ENCODE measurements at places on chromosomes 13 and 19. TPM values are rescaled to one million over a fixed set of nuclear protein-coding genes. Genes with fewer than 3 reads are reported as not detected.

CEACAM6 gene
- not detected for polyA plus RNA-seq

TMEM147 gene
- polyA plus RNA-seq = 202 TPM

PGLYRP1 gene
- polyA plus RNA-seq = not detected

PCDH17 gene
- 0.21 TPM for polyA plus RNA-seq

TSKS gene
- polyA plus RNA-seq = not detected

APC2 gene
- polyA plus RNA-seq = 1.8 TPM

TNFSF9 gene
- 9.9 TPM for polyA plus RNA-seq

KLK15 gene
- not detected for polyA plus RNA-seq

CYP2A6 gene
- not detected for polyA plus RNA-seq

- DNase-seq = no peak
Observed at GRCh38 chr13:35500144-35500543, 23.7 kb upstream of the MAB21L1 start.

DNA sequence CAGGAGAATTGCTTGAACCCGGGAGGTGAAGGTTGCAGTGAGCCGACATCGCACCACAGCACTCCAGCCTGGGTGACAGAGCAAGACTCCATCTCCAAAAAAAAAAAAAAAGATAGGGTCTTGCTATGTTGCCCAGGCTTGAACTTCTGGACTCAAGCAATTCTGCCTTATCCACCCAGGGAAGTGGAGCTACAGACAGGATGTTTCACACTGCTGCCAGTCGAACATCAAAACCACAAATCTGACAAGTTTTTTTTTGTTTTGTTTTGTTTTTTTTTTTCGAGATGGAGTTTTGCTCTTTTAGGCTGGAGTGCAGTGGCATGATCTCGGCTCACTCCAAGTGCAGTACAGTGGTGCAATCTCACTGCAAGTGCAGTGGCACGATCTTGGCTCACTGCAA, 10.8 kb downstream of the XPO4 start:
- DNase-seq = no peak

- no peak for DNase-seq
Observed at GRCh38 chr13:46341112-46341711, 45.8 kb downstream of the RUBCNL start.

DNA sequence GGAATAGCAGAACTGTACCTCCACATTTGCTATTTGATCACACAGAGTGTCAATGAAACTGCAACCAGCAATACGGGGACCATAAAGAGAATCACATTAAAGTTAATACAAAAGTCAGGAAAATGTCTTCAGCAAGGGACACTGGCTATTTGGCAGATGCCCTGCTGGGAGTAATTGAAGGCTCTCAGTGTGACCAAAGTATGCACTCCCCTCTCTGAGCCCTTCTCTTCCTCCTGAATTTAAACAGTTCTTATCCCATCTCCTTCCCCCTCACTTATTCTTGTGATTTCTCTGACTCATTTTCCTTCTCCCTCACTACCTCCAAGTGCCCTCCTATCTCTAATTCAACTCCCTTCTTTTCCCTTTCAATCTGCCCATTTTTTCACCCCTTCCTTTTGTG, 117.7 kb downstream of the ENOX1 start:
- no peak for DNase-seq

GRCh38 chr19:56138069-56138468, 3.0 kb upstream of the ZNF444 start:
- DNase-seq = no peak

DNA sequence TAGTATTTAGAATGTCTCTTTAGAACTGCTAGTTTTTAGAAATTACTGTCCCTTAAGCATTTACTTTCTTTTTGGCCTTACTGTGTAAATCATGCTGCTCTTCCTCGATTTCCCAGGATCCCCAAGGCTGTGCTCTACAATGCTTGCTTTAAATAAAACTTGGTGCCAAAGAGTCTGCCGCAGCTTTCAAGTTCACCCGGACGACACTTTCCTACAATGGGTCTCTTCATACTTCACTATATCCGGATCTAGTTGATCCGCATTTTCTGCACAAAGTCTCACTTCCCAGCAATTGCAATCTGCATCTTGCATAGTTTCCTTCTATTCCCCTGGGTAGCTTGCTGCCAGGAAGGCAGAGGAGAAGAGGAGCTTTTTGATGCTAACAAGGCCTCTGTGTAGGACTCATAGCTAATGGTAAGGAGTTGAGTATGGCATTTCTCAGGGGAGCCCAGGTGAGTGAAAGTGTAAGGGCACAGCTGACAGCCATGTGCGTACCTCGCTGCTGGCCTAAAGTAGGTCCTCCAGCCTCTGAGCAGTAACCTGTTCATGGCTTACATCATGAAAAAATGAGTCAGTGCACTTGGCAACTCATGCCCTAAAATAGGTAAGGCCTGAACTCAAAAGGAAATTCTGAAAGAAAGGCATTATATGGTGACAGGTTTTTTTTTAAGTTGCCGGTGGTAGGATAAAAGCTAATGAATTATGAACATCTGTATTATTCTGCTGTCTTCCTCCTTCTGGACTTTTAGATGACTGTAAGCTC, 101.6 kb downstream of the ENOX1 start:
- DNase-seq = no peak

DNA sequence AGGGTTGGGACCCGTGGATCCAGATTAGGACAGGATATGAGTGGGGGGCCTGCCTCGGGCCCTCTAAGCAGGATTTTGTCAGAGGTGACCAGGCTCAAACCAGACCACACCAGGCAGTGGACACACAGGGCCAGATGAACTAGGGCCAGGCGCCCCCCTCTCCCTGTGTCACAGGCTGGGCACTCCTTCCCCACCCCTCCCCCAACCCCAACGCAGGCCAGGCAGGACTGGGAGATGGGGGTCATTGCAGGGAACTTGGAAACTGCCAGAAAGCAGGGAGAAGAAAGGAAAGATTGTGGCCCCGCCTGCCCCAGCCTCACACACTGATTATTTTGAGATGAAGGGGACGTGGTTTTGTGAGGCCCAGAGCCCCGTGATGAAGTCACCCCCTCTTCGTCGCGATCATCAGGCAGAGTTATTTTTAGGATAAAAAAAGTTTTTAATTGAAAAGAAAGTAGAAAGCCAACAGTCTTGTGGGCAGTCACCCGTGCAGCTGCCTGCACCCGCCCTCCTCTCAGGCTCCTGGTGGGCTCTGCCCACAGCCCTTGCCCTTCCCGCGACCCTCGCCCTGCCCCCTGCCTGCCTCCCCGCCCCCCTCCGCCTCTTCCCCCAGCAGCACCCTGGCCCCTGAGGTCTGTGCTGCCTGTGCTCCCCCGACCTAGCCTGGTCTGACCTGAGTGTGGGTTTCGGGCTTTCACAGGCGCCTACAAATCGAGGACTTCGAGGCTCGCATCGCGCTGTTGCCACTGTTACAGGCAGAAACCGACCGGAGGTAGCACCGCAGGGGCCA, 1.9 kb upstream of the YJEFN3 start:
- DNase-seq = no peak

DNA sequence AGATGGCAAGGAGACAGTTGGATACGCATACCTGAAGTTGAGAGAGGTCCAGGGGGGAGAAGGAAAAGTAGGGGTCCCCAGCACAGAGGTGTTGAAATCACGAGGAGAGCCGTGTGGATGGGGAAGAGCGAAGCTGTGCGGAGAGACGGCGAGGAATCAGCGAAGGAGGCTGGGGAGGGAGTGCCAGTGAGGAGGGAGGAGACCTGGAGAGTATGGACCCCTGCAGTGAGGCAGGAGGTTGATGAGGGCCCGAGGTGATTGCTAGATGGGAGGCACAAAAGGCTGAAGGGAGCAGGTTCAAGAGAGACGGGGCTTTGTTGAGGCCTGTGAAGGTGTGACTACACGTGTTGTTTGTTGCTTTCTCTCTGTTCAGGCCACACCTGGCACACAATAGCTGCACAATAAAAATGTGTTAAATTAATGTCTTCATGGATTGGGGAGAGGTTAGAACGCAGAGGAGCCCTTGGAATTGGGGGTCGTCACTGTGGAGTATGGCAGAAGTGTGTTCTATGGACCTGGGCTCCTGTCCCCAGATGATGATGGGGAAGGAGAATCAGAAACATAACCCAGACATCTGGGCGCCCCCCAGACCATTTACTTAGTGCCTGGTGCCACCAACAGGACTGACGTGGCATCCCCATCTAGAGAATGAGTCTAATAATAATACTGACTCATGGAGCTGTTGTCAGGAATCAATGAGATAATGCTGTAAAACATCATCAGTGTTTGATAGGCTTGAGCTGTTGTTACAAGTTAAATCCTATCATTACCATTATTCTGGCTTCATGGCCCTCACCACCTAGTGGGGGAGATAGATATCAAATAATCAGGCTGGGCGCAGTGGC, 137.5 kb downstream of the SIPA1L3 start:
- no peak for DNase-seq

GRCh38 chr13:75789451-75790197, 153.5 kb downstream of the LMO7 start:
- DNase-seq = no peak

DNA sequence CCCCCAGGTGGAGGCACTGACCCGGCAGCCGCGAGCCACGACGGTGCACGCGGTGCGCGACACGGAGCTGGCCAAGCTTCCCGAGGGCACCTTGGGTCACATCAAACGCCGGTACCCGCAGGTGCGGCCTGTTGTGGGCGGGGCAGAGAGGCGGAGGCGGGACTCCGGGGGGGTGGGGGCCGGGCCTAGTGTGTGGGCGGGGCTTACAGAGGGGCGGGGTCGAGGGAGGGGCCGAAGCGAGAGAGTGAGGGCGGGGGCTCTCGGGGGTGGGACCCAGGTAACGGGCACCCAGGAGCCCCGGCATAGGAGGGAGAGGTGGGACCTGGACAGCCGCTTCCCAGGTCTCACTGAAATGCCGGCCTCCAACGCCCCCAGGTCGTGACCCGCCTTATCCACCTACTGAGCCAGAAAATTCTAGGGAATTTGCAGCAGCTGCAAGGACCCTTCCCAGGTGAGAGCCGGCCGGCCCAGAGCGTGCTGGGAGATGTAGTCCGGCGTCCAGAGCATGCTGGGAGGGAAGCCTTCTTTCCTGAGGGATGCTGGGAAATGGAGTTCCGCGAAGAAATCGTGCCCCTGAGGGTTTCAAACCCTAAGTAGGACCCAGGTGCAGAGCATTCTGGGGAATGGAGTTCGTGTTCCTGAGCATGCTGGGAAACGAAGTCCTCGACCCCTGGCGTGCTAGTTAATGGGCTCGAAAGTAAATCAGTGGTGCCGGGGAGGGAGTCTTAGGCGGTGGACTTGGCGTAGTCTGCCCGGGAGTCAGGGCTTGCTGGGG, 15.7 kb downstream of the PNPLA6 start:
- peak; percentile 98 for DNase-seq

DNA sequence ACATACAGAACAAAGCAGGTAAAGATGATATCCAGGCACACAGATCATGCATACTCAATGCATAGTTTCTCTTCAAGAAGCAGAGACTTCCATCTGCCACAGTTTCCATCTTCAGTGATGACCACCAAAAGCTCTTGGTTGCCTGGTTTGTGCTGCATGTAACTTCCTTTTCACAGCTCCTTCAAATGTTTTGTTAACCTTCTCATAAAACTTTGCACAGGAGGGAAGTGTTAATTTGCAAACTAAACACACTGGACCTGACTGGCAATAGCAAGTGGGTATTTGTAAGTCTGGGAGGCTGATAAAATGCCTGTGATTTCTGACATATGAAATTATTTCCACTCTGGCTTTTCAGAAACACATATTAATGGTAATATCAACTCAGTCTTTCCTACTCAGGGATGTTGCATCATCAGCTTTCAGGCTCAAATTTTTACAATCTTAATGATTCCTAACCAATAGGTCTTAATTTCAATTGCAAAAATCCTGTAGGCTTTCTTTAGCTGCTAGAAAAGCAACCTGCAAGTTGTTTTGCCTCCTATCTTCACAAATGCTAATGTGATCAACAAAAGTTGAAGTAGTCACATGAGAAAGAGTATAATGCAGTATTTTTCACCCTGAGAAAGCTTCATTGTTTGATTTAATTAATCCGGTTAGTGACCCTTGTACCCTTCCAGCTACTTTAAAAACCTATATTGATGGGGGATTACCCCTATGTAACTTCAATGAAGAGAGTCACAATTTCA, 575.6 kb downstream of the DIAPH3 start:
- no peak for DNase-seq

- no peak for DNase-seq
Observed at GRCh38 chr13:47853236-47853635, 147.8 kb downstream of the SUCLA2 start.

- DNase-seq = no peak
Observed at GRCh38 chr13:31556376-31556775, 182.9 kb upstream of the RXFP2 start.

GRCh38 chr19:19021115-19021514, 12.2 kb downstream of the SUGP2 start:
- no peak for DNase-seq

- no peak for DNase-seq
Observed at GRCh38 chr19:33677745-33678426, 56.1 kb downstream of the CHST8 start.

DNA sequence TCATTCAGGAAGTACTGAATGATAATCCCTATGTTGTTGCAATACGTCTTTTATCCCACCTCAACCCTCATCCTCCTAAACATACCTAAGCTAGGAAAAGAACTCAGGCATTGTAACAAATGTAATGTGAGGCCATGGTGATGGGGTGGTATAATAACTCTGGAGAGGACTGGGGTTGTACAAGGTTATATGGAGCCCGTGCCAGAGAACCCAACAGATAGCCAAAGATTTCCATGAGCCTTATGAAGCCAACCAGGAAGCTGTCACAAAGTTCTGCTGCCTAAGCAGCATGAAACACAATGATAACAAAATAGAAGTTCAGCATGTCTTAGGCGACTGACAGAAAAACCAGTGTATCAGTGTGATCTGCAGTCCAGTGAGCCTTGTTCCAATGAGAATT, 394.1 kb upstream of the NBEA start:
- DNase-seq = no peak

DNA sequence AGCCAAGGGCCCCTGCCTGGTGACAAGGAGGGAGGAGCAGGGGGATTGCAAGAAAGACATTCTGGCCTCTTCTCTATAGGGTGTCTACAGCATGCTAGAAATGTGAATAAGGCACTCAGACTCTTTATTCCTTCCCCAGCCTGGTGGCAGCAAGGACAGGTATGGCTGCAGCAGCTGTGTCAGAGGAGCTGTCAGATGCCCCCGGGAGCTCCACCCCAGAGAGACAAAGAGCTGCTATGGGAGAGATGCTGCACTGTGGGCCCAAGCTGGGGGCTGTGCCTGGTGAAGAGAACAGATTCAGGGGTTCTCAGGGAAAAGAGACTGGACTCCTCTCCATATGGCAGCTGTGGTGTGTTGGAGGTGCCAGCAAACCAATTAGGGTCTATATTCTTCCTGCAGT, 1063.3 kb downstream of the OLFM4 start:
- DNase-seq = no peak

DNA sequence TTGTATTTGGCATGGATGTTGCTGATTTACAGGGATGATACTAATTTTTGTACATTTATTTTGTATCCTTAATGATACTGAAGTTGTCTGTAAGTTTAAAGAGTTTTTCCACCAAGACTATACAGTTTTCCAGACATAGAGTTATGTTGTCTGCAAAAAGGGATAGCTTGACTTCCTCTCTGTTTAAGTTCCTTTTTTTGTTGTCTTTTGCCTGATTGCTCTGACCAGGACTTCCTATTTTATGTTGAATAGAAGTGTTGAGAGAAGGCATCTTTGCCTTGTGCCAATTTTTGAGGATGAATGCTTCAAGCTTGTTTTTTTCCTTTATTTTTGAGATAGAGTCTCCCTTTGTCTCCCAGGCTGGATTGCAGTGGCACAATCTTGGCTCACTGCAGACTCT, 36.8 kb upstream of the ZNF681 start:
- DNase-seq = no peak
